ENCODE measurements at places on chromosomes 13 and 19.

GRCh38 chr13:19860884-19861655, 2.4 kb downstream of the ZMYM5 start:
- DNase-seq: no peak

DNA sequence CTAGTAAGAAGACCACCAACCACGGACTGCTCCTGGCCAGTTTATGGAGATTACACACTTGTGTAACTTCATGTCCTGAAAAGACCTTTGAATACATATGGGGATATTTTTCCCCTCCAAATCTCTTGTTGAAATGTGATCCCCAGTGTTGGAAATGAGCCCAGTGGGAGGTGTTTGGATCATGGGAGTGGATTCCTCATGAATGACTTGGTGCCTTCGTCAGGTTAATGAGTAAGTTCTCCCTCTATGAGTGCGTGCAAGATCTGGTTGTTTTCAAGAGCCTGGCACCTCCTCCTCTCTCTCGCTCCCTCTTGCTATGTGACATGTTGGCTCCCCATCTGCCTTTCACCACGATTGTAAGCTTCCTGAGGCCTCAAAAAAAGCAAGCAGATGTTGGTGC, 769.0 kb upstream of the SLITRK1 start:
- no peak for DNase-seq

GRCh38 chr13:44379885-44380284, 6.3 kb downstream of the SERP2 start:
- DNase-seq: no peak

- no peak for DNase-seq
Observed at GRCh38 chr19:44748426-44749254, at the start of gene BCL3. BCL3 (plus strand) TSS chr19:44748708; CDS start chr19:44748791, 83 bp downstream.

DNA sequence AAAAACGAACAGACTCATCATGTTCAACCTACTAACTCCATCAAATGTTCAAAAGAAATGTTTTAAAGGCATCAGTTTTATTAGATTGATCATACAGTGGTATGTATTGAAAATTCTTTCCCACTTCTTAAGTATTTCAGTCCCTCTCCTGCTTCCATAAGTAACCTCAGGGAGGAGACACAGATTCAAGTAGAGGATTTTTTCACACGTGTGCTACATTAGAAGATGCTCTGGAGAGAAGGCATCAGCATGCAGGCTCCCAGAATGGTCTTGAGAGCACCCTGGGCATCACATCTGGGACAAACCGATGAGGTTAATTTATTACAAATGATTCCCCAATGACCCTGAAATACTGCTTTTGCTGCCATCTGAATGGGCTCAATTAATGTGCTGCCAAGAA, 3.6 kb downstream of the GPR12 start:
- no peak for DNase-seq

DNA sequence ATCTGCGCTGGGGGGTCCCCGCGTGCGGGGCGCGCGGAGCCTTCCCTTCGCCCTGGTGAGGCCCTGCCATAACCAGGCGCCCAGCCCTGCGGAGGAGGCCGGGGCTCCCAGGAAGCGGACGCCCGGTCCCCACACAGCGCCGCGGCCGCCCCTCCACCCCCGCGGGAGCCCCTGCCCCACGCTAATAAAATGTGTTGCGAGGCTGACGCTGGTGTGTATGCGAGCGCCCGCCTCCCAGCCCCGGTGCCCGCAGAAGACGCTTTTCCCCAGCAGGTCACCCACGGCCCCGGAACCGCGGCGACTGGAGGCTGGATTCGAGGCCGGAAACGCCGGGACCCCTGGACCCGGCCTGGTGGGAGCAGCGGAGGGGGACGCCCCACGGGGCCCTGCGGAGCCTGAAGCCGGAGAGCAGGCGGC, 12.1 kb upstream of the CDC34 start:
- no peak for DNase-seq

Data from ecto neural progenitor cell (in vitro differentiated cells).